ENCODE measurements at places on chromosomes 11 and 22.

DNA sequence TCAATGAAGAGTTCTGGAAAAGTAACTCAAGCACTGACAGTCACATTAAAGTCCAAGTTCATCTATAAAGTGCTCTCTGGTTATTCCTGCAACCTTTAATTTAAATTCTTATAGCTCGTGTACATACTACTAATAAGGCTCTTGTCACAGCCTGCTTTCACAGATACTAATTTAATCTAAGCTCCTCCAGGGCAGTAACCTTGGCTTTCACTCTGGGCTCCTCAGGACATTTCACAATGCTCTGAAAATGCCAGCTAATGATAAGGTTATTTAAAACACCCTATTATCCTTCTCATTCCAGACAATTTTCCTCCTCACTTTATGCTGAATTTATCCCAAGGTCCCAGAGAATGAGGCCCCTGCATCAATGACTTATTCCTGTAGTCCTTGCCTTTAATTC, 242.7 kb upstream of the CCDC90B start:
- no peak for DNase-seq

- no peak for DNase-seq
Observed at GRCh38 chr11:121748068-121748467, 295.3 kb upstream of the SORL1-AS1 start.

GRCh38 chr11:95660038-95660437, 129.5 kb downstream of the FAM76B start:
- no peak for DNase-seq

DNA sequence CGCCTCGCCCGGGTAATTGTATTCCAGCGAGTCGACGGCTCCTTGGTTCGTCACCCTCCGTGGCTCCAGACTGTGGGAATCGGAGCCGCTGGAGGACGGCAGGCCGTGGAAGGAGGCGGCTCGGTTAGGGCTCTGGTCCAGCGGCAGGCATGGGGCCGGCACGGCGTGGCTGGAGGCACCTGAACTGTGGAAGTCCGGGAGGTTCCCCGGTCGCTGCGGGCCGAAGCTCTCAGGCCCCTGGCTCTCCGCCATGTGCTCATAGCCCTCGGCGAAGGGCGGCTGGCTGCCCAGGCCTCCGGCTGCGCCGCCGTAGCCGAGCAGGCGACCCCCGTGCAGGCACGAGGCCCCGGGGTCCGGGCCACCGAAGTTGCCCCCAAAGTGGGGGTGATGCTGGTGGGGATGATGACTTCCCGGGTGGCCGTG, 1.7 kb downstream of the MN1 start:
- peak; percentile 57 for DNase-seq

GRCh38 chr11:8250981-8251615, 12.6 kb downstream of the LMO1 start:
- no peak for DNase-seq

DNA sequence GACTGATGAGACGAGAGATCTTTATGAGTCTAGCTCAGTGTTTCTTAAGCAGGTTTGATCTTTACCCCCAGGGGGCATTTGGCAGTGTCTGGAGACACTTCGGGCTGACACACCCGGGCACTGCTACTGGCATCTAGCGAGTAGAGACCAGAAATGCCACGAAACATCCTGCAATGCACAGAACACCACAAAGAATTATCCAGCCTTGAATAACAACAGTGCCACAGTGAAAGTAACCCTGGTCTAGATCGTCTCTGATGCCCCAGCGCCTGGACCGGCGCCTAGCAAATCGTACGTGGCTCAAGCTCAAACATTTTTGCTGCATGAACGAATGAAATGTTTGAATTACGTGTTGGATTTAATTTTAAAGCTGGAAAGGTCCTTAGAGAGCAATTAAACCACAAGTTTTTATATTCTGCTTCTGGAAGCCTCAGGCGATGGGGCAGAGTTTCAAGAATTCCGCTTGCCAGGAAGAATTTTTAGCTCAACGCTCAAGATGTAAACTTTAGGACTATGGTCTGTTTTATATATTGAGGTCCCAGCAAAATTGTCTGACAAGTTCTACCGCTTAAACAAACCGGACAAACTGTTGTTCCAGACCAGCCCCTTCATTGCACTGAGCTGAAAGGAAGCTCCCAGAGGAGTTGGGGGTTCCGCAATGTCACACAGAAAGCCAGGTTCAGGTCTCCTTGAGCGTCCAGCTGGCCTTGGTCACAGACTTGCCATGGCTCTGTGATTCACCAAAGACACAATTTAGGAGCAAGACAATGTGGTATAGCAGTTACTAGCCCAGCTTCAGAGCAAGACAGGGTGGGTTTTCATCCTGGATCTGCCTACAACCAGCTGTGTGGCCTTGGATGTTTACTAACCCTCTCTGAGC, 44.2 kb upstream of the SMTN start:
- DNase-seq = peak; percentile 34

DNA sequence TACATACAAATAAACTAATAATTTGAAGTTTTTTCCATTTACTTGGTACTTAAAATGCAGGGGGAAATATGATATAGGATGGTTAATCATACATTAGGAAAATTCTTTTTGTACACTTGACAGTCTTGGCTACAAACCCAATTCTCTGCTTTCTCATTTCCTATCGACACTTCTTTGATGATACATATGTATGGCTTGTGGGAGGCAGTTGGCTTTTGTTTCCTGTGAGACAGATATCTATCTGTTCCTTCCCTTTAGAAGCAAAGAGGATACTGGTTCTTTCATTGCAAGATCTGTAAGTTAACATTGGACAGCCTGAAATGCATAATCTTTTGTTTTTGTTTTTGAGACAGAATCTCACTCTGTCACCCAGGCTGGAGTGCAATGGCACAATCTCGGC, 47.9 kb upstream of the ADORA2A start:
- DNase-seq = no peak

DNA sequence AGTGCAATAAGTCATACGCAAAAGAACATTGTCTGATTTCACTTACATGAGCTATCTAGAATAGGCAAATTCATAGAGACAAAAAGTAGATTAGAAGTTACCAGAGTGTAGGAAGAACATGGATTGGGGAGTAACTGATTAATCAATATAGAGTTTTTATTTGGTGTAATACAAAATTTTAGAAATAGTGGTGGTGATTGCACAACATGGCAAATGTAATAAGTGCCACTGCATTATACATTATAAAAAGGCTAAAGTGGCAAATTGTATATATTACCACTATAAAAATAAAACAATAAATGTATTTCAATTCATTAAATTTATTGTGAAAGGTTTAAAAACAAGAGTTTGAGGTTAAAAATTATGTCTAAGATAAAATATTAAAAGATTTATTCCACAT, 8.7 kb upstream of the OR51B4 start:
- DNase-seq = no peak

- DNase-seq = no peak
Observed at GRCh38 chr11:122359081-122359571, 243.1 kb upstream of the BLID start.

GRCh38 chr11:2516276-2517015, 71.6 kb downstream of the KCNQ1 start:
- no peak for DNase-seq

GRCh38 chr11:31120428-31120827, 249.1 kb downstream of the DCDC1 start:
- no peak for DNase-seq

DNA sequence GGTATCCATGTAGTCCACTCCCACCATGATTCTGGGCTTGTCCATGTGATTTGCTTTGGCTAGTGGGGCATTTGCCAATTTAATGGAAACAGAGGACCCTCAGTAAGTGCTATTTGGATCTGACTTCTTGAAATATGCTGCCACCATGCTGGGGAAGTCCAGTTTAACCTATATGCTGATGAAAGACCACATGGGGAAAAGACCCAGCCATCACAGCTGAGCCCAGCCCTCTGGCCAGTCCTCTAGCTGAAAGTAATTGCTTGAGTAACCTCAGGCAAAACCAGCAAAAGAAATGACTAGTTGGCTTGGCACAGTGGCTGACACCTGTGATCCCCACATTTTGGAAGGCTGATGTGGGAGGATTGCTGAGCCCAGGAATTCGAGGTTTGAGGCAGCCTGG, 61.5 kb downstream of the ATG16L2 start:
- no peak for DNase-seq

DNA sequence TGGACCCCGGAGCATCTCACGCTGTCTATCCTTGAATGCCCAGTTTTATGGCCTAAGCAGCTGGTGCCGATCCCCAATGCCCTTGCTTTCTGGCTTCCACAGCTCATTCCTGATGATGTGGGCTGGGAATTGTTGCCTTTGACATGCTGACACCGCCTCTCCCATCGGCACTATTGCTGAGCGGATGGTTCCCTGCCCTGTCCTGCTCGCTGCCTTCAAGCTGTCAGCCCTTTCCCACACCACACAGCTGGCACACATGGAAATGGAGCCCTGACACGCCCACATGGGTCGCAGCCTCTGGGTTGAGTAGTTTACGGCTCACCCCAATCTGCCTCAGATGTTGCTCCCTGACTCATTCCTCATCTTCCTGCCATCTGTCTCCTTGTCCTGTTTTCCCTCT, 110.2 kb upstream of the SESN3 start:
- no peak for DNase-seq

GRCh38 chr22:43230571-43230970, 43.6 kb upstream of the TTLL12 start:
- DNase-seq = no peak

Measured in hepatic stellate cell (primary cell).